ENCODE measurements at places on chromosomes 11 and 22.

DNA sequence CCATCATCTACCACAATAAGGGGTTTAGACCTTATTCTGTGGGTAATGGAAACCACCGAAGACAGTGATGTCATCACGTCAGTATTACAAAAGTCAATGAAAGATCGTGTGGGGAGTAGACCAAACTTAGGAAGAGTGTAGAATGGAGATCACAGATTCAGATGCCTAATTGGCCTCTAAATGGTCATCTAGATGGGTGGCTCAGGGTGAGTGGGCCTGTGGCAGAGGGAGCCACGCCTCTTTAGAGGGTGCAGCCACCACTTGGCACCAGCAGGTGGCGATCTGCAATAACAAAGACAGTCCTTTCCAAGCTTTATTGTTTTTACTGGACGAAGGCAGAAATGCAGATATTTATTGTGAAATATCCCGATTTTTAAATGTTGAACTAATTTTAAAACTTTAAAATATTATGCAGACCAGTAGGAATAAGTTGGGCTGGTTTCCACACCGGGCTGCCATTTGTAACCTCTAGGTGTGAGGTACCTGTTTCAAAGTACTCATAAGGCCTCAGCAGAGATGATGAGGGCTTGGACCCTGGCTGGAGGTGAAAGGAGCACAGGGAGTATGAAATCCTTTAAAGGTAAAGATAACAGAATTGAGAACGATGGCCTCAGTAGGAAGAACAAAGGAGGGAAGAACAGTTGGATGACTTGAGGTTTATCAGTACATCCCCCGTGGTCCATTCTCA lies 222.0 kb downstream of the DBX1 start:
- DNase-seq = no peak

DNA sequence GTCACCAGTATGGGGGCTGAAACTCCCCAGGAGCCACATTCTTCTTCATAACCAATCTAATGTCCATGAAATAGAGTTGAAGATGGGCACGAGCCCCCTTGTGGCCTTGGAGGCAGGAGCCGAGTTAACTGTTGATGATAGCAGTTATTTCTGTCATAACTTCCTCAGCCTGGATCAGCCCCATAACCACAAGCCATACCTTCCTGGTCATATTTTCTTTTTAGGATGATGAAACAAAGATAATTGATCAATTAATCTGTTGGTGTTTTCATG lies 65.0 kb upstream of the TTC12 start:
- no peak for DNase-seq

DNA sequence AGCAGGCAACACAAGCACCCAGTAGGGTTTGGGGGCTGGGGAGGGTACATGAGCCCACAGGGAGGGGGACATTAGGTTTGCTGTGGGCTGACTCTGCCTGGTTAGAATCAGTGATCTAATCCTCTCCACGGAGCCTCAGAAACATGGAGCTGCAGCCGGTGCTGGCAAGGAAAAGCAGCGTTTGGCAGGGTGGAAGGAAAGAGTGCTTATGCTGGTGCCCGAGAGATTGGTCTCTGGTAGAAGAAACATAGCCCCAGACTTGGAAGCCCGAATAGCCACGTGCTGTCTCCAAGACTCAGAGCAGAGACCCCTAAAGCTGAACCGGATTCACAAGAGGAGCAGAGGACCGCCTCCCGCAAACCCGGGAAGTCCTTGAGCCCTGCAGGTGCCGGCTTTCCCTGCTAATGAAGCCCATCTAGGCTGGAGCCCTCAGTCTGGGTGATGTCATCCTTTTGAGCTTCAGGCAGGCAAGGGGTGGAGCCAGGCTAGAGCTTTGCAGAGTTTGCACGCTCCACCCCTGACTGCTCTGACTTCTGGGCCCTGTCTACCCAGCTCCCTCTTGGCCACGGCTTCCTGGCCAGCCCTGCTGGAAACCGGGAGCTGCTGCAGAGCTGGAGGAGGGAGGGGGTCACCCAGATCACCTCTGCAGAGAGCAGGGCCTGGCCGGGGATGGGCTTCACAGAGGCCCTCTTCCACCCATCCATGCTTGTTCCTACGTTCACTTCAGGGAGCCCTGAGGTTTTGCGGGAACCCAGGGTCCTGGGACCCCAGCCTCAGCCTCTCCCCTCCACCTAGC lies 35.0 kb upstream of the JAM3 start:
- peak; percentile 40 for DNase-seq

DNA sequence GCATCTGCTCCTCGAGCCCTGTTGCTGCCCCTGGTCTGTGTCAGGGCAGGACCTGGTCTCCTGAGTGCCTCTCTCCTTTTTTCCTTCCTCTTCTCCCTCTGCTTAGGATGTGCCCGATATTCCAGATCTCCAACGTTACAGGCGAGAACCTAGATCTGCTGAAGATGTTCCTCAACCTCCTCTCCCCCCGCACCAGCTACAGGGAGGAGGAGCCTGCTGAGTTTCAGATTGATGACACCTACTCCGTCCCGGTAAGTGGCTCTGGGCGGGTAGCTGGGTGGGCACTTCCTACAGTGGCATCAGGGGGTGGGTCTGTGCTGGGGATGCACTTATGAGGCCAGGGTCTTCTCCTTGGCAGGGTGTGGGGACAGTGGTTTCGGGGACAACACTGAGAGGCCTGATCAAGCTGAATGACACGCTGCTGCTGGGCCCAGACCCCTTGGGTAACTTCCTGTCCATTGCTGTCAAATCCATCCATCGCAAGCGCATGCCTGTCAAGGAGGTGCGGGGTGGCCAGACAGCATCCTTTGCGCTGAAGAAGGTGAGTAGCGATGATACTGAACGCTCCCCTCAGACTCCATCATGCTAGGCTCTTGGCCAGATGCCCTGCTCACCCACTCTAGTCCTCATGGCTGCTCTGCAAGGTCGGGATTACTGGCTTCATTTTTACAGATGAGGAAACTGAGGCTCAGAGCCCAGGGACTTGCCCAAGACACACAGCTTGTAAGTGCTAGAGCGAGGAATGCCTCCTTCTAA lies 20.3 kb downstream of the GTPBP1 start:
- DNase-seq = no peak

DNA sequence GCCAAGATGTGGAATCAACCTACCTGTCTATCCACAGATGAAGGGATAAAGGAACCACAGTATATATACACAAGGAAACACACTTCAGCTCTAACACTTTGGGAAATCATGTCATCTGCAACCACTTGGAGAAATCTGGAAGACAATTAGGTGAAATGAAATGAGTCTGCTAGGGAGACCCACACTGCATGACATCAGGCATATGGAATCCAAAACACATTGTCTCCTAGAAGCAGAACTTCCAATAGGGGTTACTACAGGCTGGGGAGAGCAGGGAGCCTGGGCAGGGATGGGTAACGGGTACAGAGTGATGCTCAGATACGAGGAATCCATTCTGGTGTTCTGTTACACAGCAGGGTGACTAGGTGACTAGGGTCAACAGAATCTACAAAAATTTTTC lies 18.3 kb downstream of the RGL4 start:
- DNase-seq = no peak

DNA sequence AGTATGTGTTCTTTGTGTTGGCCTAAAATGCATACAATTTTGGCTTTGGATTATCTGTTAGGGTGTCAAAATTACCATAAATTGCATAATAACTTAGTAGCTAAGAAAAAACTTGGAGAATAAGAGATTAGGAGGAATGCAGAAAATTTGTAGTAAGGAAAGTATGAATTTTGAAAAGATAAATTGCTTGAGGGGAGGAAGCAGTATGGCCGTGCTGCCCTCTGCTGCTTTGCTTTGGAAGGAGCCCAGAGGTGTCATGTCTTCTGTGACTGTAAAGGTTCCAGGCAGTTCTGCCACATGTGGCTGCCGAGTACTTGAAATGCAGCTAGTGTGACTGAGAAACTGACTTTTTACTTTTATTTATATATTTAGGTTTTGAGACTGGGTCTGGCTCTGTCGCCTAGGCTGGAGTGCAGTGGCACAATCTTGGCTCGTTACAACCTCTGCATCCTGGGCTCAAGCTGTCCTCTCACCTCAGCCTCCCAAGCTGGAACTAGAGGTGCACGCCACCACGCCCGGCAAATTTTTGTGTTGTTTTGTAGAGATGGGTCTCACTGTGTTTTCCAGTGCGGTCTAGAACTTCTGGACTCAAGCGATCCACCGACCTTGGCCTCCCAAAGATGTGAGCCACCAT lies 1.8 kb downstream of the ADSL start:
- DNase-seq = peak; percentile 55

GRCh38 chr11:69301081-69301454 lies 7.1 kb downstream of the MYEOV start:
- no peak for DNase-seq

GRCh38 chr22:46429325-46429853 lies 93.9 kb downstream of the TRMU start:
- DNase-seq = no peak

GRCh38 chr11:69718147-69718546 lies 14.3 kb upstream of the FGF19 start:
- DNase-seq = no peak

DNA sequence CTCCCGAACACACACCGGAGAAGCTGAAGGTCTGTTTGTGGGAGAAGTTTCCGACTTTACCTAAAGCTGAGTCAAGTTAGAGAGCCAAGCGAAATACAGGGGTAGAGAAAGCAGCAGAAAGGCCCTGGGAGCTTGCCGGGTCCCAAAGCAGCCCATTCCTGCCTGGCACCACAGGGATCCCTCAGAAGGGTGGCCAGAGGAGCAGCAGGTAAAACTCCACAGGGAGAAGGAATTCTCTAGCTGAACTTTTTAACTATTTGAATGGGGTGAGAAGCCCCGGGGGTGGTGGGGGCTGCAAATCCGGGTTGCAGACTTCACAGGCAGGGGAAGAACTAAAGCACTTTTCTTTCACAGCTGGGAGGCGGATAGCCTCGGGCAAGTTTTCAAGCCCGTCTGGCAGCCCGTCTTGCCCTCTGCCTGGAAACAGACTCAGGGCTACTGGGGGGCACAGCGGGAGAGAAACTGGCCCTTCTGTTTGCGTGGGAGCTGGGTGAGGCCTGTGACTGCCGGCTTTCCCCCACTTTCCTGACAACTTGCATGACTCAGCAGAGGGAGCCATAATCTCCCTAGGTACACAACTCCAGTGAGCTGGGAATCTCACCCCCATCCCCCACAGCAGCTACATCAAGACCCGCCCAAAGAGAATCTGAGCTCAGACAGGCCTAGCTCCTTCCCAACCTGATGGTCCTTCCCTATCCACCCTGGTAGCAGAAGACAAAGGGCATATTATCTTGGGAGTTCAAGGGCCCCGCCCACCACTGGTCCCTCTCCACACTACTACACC lies 311.0 kb downstream of the SBF2 start:
- no peak for DNase-seq

GRCh38 chr11:119461229-119461963 lies 38.4 kb upstream of the THY1 start:
- no peak for DNase-seq

DNA sequence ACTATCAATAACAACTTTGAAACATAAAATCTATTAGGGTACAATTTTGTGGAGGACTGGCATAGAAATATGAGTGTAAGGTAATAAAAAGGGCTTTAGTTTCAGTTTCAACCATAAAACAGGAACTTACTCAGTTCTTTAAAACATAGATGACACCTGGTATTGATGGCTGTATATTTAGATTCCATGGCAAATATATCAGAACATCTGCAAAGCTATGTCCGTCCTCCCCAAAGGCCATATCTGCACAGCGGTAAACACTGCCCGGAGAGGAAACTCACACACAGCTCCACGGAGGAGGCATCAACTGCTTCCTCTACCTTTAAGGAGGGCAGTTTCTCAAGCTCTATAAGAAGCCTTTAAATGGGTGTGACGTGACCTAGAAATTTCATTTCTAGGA lies 993.3 kb downstream of the BRD1 start:
- DNase-seq = no peak

- no peak for DNase-seq
Observed at GRCh38 chr22:33579448-33580093, 340.7 kb downstream of the LARGE1 start.

GRCh38 chr11:10012068-10012467 lies 282.0 kb downstream of the SBF2 start:
- no peak for DNase-seq

- DNase-seq = no peak
Observed at GRCh38 chr11:79377406-79377805, 63.4 kb downstream of the TENM4 start.

GRCh38 chr11:2522631-2523255 lies 77.9 kb downstream of the KCNQ1 start:
- no peak for DNase-seq

DNA sequence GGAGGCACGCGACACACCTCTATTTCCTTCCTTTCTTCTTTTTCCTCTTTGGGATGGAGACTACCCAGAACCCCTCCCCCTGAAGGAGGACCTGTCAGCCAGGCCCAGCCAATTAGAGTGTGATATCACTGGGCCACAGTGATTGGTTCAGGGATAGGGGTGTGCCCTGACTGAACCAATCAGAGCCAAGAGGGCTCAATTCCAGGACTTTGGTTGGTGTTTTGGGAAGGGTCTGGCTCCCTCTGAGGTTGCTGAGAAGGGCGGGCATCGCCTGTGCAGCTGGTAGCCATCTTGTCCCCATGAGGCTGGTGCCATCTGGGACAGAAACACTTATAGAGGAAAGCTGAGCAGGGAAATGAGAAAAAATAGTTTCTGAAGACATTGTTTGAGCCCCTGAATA lies 71.4 kb downstream of the CHST1 start:
- no peak for DNase-seq

DNA sequence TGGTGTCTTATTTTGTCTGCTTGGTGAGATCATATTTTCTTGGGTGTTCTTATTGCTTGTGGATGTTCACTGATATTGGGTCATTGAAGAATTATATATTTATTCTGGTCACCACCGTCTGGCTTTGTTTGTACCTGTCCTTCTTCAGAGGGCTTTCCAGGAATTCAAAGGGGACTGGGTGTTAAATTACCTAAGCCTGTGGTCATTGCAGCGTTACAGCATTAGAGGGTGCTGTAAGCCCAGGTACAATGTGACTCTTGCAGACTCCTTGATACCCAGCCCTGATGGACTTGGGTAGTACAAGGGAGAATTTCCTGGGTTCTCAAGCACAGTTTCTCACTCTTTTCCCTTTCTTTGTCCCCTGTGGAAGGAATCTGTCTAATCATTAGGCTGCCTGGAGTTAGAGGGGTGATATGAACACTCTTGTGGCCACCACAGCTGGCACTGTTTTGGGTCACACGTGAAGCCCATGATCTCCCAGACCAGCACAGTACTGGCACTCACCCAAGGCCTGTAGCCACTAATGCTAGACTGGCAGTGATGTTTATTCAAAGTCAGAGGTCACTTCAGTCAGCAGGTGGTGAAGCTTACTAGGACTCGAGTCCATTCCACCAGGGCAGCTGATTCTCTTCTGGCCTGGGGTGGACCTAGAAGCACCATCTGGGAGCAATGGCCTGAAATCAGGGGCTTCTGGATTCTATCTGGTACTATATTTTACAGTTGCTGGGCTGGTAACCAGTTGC lies 56.1 kb upstream of the NARS2 start:
- DNase-seq = no peak
